ENCODE measurements at places on chromosomes 5 and 9.

- DNase-seq: no peak
Measured at GRCh38 chr5:109829331-109829730, 139.6 kb downstream of the MAN2A1 start.

DNA sequence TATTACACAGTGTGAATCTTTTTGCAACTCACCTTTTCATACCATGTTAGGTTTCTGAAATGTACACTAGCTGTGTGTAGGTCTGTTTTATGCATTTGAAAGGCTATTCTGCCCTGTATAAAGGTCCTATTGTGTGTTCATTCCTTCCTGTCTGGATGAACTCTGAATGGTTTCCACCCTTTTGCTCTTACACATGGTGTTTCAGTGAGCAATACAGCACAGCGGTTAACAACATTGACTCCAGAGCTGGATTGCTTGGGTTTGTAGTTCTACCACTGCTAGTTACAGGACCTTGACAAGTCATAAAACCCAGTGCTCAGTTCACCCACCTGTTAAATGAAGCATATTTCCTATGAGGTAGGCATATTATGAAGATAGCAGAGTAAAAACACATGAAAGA is 331.6 kb downstream of the ADGRV1 start:
- DNase-seq: no peak

GRCh38 chr5:149273950-149274349 is 2.3 kb downstream of the AFAP1L1 start:
- DNase-seq: no peak

DNA sequence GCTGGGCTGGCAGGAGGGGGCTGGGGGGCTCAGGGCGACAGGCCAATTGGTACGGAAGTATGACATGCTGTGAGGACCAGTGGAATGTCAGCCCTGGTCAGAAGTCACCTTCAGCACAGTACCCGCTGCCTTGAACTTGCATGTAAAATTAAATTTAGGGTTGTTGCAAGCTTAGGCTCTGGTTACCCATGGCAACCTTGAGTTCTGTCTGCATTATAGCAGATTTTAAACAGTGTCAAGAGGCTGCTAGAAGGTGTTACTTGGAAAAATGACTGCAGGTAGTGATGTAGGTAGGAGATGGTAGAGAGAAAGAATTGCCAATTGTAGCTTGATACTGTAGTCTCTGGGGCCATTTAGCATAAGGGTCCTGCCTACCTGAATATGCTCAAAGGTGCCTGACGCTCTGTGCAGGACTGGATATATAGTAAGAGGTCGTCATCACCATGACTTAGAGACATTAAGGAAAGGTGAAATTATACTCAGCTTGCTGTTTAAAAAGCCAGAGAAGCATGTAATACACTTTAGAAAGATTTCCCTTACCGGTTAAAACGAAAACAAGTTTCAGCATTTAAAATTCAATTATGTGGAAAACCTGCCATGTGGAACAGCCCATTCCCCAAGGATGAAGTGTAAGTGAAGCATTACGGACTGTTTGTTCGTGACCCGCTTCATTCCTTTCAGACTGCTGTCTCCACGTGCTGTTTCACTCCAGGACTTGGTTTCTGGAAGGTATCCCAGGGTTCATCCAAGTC is 169.0 kb downstream of the PDZD2 start:
- no peak for DNase-seq

DNA sequence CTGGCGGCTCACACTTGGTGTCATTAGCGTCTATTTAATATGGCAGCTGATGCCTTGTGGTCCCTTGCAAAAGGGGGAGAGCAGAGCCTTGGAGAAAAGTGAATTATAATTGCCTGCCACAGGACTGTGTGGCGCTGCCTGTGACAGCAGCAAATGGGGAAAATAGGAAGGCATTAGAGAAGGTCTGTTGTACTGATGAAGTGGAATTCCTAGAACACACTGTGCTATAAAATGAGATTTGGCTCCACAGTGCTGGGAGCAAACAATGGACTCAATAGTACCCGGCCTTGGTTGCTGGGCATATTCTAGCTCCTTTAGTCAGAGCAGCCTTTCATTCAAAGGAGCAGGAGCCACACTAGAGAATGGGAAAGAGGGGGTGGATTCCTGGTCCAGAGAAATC is 21.3 kb downstream of the SEMA6A start:
- DNase-seq: no peak

DNA sequence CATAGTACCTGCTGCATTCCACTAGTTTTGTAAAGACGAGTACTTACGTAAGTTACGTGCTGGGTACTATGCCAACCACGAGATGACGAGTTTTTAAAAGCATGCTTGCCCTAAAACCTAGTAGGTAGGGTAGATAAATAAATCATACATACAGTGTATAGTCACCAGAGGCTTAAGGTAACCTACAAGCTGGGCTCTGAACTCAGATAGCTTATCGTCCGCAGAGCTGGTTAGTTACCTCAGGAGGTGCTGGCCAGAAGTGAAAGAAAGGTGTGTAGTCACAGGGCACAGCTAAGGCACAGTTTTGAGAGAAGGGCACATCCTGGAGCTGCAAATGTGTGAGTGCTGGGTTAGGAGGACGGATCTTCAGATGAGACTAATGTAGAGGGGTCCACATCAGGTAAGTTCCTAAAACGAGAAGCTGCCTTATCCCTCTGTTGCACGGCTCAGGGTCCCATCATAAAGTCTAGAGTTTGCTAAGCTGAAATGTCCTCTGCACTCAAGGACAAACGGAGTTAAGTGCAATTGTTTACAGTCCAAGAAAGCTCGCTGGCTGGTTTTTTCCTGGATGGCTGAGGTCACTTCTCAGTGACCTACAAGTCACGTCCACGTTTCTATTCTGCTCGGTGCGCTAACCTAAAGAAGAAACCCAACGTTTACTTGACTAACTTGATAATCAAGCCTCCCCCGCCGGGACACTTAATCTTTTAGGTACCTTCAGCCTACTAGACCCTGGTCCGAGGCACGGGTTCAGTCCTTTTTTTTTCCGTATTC is 1.1 kb upstream of the SNX24 start:
- DNase-seq: no peak

- DNase-seq: no peak
Measured at GRCh38 chr5:171706736-171707441, 78.7 kb upstream of the SMIM23 start.

DNA sequence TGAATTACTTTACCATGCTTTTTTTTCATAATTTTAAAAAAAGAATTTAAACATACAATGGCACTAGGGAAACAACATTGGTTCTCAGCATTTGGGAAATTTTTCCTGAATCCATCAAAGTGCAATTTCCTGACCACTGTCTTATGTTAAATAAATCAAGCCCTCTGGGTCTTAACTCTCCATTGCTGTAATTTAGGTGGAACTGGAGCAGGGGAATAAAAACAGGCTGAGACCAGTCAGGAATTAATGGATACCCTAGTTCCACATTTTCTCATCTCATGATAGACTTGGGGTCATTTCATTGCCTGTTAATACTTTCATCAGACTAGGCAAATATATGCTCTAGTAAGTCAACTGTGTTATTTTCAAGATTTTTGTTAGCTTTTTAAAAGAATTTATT is 103.1 kb downstream of the FBN2 start:
- no peak for DNase-seq

DNA sequence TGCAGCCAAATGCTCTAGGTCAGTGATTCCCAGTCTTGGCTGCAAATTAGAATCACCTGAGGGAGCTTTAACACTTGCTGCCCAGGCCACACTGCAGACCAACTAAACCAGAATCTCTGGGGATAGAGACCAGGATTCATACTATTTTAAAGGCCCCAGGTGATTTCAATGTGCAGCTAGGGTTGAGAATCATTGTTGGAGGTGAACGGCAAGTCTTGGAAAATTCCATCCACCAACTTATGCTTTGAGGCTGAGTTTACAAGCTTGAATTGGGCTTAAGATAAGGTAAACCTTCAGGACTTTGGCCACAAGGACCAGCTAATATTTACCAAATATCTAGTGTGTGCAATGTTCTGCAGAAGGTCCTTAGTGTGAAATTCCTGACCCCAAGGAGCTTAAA is 27.5 kb downstream of the SLIT3 start:
- DNase-seq: no peak

GRCh38 chr5:96763026-96763425 is 44.7 kb downstream of the ERAP1 start:
- no peak for DNase-seq

DNA sequence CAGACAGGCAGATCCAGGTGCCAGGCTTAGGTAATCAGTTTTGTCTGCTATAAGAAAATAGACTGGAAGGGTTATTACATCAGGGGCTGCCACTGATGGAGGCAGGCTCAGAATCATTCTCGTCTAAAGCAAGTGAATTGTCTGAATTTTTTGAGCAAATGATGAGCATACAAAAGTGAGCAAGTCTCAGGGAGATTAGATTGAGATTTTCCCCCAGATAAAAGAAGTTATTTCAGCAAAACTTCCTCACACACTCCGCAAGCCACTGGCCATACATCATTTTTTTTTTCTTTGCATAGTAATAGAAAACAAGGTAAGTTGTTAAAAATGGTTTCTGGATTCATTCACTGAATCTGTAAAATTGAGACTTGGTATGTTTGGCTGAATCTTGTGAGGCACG is 52.9 kb downstream of the ZNF462 start:
- no peak for DNase-seq

GRCh38 chr5:172795318-172795977 is 24.5 kb upstream of the DUSP1 start:
- no peak for DNase-seq

GRCh38 chr5:11143456-11144267 is 382.6 kb upstream of the DAP start:
- DNase-seq: no peak

GRCh38 chr9:114072184-114073140 is 5.6 kb downstream of the AMBP start:
- DNase-seq: peak; percentile 52

DNA sequence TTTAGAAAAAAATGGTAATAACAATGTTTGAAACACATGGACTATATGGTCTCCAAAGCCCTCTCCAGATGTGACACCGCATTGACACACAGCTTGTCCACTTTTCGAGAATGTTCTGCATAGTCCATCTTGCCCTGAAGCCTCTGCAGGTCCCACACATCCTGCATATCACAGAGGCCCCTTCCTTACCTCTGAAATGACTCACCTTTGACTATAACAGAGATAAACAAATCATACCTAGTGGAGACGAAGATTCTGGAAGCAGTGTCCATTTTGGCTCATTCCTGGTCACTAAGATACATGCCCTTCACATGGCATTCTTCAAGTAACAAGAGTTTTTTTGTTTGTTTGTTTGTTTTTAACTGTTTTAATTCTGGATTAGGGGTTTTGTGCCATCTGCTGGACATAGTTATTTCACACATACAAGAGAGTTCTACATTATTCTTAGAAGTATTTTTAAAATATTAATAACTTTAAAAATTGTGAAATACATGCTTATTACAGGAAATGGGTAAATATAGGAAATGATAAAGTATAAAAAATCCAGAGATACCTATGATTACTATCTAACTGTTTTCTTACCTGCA is 5.1 kb downstream of the ARL14EPL start:
- no peak for DNase-seq

DNA sequence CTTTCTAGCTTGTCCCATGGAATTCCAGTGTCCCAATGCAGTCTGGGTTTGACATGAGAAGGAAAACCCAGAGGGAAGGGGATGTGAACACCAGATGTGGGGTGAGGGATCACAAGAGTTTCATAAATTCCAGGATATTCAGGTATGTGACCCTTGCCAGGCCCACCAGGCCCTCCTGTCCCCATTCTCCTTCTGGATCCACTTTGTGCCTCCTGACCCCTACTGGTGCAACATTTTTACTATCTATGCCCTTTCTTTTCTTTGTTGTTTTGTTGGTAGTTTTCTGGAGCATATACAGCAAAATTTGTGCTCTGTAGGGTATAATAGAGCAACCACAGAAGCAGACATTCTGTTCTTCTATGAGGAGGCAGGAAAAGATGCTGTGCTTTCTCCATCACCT is 597.0 kb upstream of the GRAMD2B start:
- DNase-seq: no peak

DNA sequence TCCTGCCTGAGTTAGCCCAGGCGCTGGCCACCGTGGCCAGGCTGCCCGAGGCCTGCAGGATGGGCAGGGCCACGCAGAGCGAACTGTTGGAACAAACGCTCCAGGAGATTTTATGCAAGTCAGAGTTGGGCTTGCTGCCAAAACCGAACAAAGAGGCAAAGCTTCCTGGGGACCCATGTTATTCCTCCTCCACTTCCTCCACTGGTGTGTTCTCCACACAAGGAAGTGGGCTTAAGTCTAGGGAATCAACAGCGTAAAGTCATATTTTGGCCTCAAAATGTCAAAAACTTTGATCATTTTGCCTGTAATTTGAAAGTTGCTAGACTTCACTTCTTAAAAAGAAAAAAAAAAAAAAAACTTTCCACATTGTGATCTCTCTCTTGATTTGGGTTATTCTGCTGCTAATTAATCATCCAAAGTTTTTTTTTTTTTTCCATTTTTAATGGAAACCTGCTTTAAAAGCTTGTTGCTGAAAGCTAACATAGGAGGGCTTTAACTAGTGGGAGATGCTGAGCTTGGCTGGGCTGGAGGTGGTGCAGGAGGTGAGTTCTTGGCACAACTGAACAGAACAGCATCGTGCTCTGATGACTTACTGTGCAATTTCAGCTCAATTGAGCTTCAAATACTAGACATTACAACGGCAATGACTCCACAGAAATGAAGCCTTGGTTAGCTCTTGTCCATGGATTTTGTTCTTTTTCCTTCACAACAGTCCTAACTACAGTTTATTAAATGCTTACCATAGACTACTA is 73.0 kb downstream of the PTPDC1 start:
- DNase-seq: peak; percentile 45

DNA sequence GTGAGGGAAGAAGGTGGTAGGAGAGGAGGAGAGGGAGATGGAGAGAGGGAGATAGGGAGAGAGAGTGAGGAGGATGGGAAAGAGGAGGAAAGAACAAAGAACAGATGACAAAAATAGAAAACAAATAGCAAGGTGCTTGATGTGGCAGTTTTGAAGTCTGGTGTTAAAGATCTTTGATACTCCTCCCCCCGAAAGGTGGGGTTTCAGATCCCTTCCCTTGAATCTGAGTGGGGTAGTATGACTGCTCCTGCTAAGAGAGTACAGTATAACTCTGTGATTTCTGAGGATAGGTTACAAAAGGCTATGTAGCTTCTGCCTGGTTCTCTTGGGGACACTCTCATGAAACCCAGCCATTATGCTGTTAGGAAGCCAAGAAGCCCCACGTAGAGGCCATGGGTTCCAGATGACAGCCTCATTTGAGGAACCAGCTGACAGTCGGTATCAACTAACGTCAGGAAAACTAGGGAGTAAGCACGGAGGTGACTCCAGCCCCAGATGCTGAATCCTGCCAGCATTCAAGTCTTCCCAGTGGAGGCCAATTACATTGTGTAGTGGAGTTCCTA is 102.1 kb downstream of the FANCC start:
- no peak for DNase-seq

GRCh38 chr5:72242796-72243475 is 77.1 kb downstream of the MRPS27 start:
- no peak for DNase-seq

- DNase-seq: no peak
Measured at GRCh38 chr5:153101235-153102180, 389.0 kb upstream of the GRIA1 start.

DNA sequence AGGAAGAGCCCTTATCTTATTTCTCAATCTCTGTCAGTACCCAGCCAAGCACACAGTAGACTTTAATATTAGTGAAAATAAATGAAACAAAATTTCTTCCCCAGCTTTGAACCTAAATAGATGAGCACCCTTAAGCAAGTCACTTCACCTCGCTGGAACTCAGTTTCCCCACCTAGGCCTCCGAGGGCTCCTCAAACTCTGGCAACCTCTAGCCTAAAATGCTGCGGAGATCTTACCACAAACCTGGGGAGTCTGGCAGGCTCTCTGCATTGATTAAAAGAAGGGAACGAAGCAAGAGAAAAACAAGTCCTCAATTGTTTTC is 326 bp downstream of the RIGI start:
- no peak for DNase-seq

- peak; percentile 41 for DNase-seq
Measured at GRCh38 chr5:50441493-50441955, 436 bp upstream of the EMB start.

Data from NCI-H1417 (cell line).